Cortex of kidney (tissue), 1 donor: ENCODE measurements at places on chromosomes 12 and 14.

GRCh38 chr12:8080120-8080519 is 2.0 kb upstream of the NECAP1 start:
- no peak for DNase-seq

GRCh38 chr12:13799574-13799973 is 181.8 kb downstream of the GRIN2B start:
- no peak for DNase-seq

DNA sequence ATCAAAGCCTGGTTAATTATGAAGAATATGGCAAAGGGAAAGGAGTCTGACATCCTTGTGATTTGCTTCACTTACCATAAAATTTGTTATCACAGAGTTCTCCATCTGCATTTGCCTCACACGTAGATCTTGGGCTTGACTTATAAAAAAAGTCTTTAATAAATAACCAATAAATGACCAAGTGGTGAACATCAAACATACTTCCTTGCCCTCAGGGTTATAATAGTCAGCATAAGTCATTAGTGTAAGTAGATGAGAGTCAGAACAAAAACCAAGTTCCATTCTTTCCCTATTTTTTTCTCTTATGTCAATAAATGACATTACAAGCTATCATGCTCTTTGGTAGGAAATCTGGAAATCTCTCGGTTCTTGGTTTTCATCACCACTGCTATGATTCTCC is 635.4 kb upstream of the ATXN7L3B start:
- no peak for DNase-seq

DNA sequence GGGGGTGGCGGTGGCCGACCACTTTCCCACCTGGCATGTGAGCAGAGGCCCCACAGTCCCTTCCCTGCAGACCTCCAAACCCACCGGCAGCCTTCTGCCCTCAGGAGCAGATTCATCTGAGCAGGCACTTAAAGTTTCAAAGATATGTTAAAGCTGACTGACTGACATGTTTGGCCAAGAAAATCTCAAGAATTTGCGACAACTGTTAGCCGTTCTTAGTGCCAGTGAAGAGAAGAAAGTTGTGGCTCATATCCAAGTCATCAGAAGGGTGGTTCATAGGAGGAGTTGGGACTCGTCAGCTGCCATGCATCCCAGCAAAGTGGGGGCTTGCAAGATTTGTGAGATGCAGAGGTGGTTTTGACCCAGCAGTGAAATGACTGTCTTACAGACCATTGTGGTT is 27.2 kb downstream of the ELK3 start:
- DNase-seq: no peak

DNA sequence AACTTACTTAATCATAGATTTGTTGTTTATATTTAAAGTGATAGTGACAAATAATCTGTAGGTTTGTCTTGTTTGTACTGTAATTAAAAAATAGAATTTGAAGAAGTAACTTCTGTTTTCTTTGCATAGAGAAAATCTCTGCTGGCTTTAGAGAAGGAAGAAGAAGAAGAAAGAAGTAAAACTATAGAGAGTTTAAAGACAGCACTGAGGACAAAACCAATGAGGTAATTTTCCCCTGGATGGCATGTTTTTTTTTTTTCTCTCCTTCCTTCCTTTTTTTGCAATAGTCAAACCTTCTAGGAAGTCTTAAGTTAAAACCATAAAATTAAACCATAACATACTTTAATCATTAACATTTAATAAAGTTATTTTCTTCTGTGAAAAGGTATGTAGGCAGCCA is 131.9 kb downstream of the DAAM1 start:
- no peak for DNase-seq

- no peak for DNase-seq
Observed at GRCh38 chr14:22561661-22562579, 27.1 kb downstream of the DAD1 start.

DNA sequence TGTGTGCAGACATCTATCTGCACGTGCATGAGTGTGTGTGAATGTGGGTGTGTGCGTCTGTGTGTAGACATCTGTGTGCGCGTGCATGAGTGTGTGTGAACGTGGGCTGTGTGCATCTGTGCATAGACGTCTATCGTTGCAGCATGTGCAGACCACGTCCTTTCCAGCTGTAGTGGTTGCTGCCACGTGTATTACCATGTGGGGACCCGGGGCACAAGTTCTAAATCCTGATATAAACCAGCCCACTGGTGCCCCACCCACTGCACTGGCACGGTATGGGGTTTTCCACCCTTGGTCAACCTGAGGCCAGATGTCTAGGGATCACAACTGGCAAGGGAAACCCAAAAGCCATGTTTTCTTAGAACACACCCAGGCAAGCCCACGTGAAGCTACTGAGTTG is 197.0 kb downstream of the ANO2 start:
- no peak for DNase-seq

DNA sequence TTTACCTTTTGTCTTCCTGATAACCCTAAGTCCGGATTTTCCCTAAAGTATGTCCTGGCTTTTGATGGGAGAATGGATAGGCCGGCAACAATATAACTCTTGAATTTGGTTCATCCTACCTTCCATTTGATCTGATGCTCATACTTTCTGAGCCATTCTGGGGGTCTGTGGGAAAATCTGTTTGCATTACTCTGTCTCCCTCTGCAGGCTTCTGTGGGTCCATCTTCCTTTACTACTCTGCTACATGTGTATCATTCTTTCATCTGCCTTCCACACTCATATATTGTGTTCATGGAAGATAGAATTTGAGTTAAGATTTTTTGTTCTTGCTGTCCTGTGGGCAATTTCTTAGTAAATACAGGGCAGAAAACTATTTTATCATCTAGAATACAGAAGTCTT is 101.5 kb downstream of the NAV3 start:
- no peak for DNase-seq

DNA sequence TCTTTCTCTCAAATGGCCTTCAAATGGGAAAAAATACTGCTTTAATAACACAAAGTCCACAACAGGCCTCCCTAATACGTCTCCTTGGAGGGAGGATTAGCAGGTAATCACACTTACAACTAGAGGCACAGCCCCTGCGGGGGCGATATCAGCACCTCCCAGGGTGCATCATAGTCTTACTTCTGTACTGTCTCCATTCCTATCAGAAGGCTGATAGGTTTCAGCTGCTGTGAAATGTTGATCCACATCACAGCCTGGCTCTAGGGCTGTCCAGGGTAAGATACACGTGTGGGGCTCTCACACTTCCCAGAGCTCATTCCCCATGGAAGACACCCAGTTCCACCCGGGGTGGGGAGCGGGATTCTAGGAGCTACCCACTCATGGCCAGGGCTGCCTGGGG is 139.1 kb upstream of the SFSWAP start:
- DNase-seq: no peak

DNA sequence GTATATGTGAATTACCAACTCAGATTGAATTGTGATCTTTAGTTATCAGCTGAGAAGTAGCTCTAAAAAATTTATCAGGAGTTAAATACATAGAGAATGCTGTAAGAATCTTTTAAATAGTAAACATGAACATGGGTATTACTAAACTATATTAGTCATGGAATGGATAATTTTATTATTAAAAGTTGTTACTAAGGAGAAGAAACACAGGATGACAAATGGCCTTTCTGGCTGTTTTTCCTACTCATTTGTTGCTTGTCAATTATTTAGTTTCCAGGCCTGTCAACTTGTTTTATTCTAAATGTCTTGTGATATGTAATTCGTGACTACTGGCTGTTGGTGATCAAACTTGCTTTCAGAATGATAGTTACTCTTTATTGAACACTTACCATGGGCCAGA is 58.7 kb downstream of the KTN1 start:
- DNase-seq: no peak

- no peak for DNase-seq
Observed at GRCh38 chr12:26647088-26647487, 185.9 kb downstream of the ITPR2 start.

DNA sequence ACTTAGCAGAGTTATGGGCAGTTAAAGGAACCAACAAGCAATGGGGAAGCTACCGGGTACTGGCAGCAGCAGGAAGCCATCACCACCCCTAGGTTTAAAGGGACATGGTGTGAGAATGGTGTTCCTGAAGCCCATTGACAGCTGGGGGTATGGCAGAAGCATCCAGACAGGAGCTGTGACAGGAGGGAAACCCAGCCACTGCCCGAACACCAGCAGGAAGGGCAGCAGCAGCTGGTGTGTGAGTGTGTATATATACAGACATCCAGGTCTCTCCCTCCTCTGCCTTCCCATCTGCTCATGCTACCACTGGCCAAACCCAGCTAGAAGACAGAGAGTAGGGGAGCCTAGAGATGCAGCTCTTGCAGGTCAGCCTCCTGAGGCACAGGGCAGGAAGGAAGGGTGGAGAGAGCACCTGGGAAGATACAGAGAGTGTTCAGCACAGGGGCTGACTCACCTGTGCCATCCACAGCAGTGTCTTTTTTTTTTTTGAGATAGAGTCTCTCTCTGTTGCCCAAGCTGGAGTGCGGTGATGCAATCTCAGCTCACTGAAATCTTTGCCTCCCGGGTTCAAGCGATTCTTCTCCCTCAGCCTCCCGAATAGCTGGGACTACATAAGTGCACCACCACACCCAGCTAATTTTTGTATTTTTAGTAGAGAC is 9.2 kb upstream of the ADCK1 start:
- DNase-seq: no peak

DNA sequence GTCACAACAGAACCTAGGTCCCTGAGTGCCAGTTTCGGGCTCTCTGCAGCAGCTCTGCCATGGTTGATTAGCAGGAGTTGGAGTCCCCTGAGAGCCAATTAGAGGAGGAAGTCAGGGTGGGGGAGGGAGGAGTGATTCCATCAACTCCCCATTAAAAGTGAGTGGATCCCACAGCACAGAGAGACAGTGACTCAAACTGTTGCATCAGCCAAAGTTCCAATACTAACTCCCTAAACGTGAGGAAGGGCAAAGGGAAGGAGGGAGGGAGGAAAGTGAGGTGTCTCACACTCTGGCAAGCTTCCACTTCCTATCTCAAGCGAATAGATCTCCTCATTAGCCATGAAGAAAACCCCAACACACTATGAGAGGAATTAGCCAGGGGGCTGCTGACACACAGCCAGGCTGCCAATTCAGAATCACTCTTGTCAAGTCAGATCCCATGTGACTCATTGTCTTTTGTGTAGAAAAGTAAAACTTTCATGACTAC is 23.6 kb downstream of the OR11H4 start:
- no peak for DNase-seq

- no peak for DNase-seq
Observed at GRCh38 chr14:81396113-81396512, 4.0 kb downstream of the STON2 start.

DNA sequence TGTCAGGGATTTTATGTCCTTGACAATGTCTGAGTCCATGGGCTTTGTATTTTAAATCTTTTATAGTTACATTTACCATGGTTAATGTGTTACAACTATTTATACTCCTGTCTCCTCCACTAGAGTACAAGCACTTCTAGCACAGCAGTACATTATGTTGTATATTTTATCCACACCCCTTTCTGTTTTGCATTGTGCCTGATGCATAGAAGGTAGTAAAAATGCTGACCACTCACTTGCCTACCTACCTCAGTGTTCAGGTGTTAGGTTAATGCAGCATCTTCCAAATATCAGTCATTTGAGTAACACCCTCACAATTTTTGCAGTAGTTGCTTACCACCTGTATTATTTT is 31.1 kb upstream of the SLC38A2 start:
- DNase-seq: no peak

DNA sequence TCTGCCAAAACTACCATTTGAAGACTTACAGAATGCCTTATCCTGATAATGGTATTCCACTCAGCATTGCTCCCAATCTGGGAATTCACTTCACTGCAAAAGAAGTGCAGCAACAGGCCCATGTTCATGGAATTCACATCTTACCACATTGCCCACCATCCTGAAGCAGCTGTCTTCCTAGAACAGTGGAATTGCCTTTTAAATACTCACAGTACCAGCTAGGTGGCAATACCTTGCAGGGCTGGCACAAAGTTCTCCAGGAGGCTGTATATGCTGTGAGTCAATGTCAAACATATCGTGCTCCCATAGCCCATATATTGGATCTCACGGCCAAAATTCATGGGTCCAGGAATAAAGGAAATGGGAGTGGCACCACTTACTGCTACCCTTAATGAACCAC is 83.8 kb upstream of the PLEKHG7 start:
- DNase-seq: no peak

DNA sequence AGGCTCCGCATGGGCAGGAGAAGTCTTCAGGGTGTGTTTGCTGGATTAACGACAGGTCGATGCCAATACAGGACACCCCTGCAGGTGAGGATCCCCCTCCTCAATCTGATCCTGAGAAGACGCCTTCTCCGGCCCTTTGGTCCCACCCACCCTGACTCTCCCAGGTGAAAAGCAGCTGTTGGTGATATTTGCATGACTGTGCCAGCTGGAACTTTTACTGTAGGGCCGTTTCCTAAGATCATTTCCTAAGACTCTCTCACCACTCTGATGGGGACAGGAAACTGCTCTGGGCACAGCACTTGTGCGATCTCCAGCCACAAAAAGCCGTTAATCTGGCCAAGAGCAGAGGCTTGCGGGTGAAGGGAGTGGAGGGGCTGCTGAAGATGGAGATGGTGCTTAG is 16.8 kb upstream of the EIF5 start:
- DNase-seq: no peak

DNA sequence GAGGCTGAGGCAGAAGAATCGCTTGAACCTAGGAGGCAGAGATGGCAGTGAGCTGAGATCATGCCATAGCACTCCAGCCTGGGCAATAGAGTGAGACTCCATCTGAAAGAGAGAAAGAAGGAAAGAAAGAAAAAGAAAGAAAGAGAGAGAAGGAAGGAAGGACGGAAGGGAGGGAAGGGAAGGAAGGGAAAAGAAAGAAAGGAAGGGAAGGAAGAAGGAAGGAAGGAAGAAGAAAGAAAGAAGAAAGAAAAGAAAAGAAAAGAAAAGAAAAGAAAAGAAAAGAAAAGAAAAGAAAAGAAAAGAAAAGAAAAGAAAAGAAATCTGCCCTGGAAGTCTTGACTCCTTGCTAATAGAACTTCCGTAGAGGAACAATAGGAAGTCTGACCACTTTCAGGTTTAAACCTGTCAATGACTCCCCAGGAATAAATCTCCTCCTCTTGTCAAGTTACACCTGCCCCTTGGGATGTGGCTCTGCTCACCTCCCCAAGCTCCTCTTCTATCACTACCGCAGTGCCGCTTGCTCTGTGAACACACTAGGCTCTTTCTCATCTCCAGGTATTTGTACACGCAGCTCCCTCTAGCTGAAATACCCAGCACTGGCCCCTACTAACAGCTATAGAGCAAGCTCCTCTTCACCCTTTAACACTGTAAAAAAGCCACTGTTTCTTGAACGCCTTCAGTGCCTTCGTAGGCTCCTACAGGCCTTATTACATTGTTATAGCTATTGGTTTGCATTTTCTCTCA is 773.1 kb upstream of the TBX3 start:
- no peak for DNase-seq

DNA sequence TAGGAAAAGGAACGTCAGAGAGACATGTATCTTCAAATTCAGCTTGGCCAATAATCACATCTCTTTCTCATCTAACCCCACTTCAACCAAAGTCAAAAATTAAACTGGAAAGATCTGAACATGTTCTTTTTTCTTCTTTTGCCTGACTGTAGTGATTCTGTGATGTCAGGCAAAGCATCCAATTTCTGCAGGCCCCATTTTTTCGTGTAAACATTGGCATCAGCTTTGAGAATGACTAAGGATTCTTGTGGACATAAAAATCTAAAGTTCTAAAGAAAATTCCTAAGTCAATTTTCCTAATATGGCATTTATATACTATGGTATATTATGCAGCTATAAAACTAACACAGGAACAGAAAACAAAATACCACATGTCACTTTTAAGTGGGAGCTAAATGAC is 89.1 kb downstream of the STXBP6 start:
- DNase-seq: no peak

GRCh38 chr12:118446247-118446646 is 69.9 kb downstream of the SUDS3 start:
- no peak for DNase-seq
